ENCODE measurements at places on chromosomes 12 and 14.
A peak's percentile ranks its signal among the peaks of the same experiment; 100 is the strongest.

- no peak for ATAC-seq
Measured at GRCh38 chr12:45077251-45077650, 26.4 kb upstream of the DBX2 start.

- ATAC-seq = peak; percentile 76
Measured at GRCh38 chr12:65891987-65892481, 67.8 kb downstream of the HMGA2 start.

GRCh38 chr12:89690925-89691324 is 17.7 kb downstream of the ATP2B1 start:
- ATAC-seq = no peak

DNA sequence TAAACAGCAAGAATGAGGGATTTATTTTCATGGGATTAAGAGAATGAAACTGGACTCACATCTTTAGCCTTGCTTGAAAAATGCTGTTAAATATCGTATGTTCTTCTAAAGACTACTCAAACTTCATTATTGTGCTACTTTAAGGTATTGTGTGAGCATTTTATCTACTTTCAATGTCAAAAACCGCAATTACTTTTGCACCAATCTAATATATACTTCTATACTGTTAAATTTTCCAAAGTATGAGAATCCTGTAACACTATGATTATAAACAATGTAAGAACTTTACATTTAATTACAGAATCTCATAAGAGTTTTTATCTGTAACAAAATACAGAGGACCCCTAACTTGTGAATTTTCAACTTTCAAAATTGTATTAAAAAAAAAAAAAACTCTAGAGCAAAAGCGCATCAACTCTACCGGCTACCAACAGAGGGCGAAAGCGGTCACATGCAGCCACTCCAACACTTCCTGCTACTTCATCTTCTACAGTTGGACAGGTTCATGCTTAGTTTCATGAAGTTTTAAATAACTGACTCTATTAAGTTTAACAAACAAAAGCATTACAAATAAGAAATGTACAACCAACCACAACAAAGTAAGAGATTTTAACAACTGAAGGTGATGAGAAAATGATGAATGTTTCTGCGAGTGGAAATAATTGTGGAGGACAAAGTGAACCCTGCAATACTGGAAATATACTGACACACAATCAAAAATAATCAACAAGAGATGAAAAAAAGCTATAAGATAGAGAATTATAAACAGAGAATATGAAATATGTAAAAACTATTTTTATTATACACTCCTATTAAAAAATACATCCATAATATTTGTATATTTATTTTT is 210.9 kb downstream of the MED13L start:
- ATAC-seq = no peak

DNA sequence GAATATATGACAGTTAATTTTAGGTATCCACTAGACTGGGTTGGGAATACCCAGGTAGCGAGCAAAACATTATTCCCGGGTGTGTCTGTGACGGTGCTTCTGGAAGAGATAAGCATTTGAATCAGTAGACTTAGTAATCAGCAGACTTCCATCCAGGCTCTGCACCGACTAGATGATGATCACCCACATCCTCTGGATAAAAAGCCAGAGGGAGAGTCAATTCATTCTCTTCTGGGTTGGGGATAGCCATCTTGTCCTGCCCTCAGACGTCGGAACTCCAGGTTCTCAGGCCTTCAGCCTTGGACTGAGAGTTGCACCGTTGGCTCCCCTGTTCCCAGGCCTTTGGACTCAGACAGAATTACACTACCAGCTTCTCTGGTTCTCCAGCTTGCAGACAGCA is 168.0 kb downstream of the PHLDA1 start:
- ATAC-seq = no peak

DNA sequence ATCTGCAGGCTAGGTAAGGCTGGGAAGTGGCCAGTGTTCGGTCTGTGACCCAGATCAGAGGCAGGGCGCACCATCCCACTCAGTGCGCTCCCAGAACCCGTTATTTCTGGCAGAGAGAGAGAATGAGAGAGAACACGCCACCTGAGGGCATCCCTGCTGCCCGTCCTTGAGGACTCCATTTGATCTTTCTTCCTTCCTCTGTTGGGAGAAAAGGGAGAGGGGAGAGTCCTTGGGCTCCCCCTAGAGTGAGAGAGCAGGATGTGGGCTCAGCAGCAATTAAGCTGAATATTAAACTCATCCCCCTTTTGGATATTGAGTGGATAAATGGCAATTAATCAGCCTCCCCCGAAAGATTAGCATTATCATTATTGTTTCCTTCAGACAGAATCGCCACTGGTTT is 70.6 kb downstream of the IFT43 start:
- ATAC-seq = no peak

DNA sequence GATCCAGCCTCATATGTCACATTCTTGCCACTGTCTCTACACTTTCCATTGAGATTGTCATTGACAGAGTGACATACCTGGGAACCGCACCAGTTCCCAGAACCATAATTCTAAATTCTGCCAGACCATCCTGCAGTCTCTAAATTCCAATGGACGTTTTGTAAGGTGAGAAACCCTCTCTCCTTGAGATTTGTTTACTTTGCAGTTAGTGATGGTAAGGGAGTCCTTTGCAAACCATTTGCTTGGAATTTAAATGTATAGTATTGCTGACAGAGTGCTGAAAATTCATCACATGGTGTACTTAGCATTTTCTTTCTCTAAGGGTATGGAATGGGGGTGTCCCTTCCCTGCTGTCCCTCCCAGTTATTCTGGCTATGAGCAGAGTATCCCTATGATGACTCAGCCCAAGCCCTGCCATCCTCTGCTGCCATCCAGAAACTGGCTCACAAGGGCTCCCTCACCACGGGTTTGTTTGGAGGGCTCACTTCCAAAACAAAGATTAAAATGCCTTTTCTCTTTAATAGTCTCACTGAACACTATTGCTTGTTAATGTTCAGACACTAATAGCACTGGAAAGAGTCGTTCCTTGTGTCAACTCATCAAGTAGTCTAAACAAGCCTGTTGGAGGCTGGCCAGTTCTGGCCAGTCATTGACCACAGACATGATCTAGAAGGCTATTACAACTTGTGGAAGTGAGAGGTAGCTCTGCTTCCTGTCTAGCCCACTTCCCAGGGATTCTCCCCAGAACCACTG is 129.0 kb upstream of the HMGA2 start:
- peak; percentile 99 for ATAC-seq

- no peak for ATAC-seq
Measured at GRCh38 chr12:65754744-65755595, 69.3 kb upstream of the HMGA2 start.

GRCh38 chr14:41549821-41550607 is 56.7 kb upstream of the LRFN5 start:
- ATAC-seq = no peak

DNA sequence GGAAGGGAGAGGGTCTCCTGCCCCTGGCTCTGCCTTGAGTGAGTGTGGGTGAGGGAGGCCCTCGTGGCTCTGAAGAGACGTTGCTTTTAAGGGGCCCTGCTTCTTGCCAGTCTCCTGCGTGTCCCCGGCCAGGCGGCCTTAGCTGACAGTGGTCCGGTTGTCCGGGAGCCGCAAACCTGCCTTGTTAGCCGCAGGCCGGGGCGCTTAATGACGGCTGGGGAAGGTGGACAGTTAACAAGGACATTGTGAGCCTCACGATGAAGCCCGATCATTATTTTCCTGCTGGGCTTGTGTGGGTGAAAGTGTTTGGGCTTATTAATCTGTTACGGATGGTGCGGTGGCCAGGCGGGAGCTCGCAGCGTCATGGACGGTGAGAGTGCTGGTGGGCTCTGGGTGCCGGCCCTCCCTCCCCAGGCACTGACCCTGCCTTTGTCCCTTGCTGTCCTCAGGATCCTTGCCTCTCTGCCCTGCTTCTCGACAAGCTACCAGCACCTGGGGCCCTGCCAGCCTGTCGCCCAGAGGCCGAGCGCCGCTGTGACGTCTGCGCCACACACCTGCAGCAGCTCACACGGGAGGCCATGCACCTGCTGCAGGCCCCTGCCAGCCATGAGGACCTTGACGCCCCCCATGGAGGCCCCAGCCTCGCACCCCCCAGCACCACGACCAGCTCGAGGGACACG is 13.3 kb downstream of the KIF26A start:
- ATAC-seq = no peak

- ATAC-seq = peak; percentile 56
Measured at GRCh38 chr14:81625343-81625742, 91.7 kb upstream of the SEL1L start.

DNA sequence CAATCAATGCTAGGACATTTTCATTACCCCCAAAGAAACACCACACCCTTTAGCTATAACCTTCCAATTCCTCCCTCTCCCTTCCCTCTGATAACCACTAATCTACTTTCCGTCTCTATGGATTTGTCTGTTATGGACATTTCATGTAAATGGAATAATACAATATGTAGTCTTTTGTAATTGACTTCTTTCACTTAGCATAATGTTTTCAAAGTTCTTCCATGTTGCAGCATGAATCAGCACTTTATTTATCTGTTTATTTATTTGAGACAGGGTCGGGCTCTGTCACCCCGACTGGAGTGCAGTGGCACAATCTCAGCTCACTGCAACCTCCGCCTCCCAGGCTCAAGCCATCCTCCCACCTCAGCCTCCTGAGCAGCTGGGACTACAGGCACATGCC is 1.2 kb upstream of the RBM19 start:
- ATAC-seq = no peak

- peak; percentile 74 for ATAC-seq
Measured at GRCh38 chr12:51432921-51433320, 8.3 kb downstream of the SLC4A8 start.

- ATAC-seq = no peak
Measured at GRCh38 chr12:92737855-92738850, 35.4 kb downstream of the PLEKHG7 start.

GRCh38 chr12:106149096-106149784 is 10.5 kb upstream of the NUAK1 start:
- ATAC-seq = no peak

DNA sequence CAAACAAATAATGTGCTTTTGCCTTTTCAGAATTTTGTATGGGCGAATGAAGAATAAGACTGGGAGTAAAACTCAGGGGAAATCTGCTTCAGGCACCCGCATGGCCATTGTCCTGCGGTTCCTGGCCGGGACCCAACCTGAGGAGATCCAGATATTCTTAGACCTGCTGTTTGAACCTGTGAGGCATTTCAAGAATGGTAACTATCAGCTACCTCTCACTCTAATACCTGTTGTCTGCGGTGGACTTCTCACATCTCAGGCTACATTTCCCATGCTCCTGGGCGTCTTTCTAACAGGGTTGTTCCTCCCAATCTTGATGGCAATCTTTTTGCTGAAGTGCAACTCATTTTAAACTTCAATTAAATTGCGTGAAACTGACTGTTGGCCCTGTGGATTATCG is 47.1 kb downstream of the UTP20 start:
- ATAC-seq = no peak

DNA sequence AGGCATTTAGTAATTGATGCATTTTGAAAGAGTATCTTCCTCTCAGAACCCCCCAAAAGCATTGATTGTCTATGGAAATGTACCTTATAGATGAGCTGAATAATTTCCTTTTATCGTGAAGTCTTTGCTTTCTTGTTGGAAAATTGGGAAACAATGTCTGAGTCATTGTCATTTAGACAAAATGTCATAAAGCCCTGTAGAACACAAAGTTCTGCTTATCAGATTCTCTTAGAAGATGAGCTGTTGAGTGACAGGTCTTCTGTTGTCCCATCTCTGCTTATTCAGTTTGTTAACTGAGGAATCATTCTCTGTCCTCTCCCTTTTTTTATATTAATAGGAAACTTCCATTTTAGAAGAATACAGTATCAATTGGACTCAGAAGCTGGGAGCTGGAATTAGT is 22.9 kb downstream of the MAPKAPK5 start:
- ATAC-seq = no peak

- ATAC-seq = peak; percentile 77
Measured at GRCh38 chr12:27226407-27226929, 17.6 kb upstream of the STK38L start.

DNA sequence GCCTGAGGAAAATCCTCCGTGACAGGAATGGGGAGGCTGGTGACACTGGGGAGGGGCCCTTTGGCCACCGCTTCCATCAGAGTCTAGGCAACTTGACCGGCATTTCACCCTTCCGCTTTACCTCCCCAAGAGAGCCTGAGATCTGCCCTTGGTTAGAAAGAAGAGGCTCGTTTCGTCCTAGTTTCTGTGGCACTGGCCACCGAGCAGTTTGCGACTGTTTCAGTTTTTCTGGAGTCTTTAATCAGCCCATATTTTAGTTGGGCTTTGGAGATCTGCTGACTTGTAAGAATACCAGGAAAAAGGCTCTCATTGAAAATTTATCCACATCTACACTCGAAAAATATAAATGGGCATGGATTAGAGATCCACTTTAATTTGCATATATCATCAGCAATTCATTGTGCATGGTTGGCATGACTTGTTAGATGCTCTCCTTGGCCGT is 414 bp upstream of the ANKS1B start:
- no peak for ATAC-seq

GRCh38 chr12:54936736-54937135 is 47.8 kb downstream of the TESPA1 start:
- no peak for ATAC-seq

DNA sequence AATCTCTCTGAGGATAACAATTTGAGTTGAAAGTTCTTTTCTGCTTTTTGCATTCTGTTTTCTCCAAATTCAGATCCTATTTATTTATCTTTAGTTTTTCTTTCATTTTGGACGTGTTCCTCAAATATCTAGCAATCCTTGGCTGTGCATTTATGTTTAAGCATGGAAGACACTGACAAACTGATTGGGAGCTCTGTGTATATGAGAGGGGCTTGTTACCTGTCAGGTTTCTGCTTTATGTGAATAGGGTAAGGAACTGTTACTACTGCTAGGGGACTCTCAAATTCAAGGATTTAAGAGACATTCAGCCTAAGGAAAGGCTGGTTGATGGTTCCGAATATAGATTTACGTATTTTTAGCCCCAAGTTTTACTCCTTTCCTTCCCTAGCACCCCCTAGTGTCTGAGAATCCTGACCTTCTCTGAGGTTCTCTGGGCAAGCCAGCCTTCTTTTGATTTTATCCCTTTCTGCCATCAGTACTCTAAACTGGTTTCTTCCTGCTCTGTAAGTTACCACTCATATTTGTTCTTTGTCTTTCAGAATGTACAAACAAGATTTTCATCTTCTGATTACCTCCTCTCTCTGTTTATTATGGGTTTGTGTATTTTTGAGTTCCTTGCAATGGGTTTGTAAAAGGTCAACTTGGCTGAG is 30.5 kb downstream of the YLPM1 start:
- no peak for ATAC-seq

- ATAC-seq = no peak
Measured at GRCh38 chr12:25929142-25929541, 29.3 kb upstream of the RASSF8 start.

GRCh38 chr12:64876388-64877071 is 52.1 kb downstream of the TBC1D30 start:
- ATAC-seq = no peak

DNA sequence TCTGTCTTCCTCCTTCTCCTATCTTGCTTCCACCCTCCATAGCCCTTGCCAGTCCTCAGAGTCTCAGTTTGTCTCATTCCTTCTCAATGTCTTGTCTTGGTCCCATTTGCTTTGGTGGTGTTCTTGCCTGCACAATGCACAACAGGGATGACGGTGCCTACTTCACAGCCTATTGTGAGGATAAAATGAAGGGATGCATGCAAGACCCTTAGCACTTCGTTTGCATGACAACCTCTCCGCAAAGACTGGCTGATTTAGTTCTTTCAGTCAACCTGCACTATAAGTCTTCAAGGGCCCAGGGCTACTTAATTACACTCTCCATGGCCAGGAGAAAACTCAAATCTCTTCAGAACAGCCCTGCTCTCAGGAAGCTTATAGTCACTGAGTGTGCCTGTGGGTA is 8.5 kb downstream of the SELPLG start:
- ATAC-seq = no peak

GRCh38 chr12:8544295-8544694 is 3.6 kb upstream of the CLEC4E start:
- ATAC-seq = peak; percentile 55

Measured in motor neuron (in vitro differentiated cells).